Lung (tissue), 17 donors: ENCODE measurements at places on chromosomes 7 and 10. TPM values are rescaled to one million over a fixed set of nuclear protein-coding genes. Genes with fewer than 3 reads are reported as not detected.
A peak's percentile ranks its signal among the peaks of the same experiment; 100 is the strongest.

Gene SLC26A4
- total RNA-seq: 5.1 TPM

- DNase-seq: no peak
- peaks cover 4% of the 10 kb centered on the region for H3K4me1 ChIP-seq
- peaks cover 5% of the 10 kb centered on the region for H3K27me3 ChIP-seq
- no peak overlapping the region for H3K4me3 ChIP-seq
Measured at GRCh38 chr7:1643270-1644092, 26.6 kb upstream of the ELFN1 start.

DNA sequence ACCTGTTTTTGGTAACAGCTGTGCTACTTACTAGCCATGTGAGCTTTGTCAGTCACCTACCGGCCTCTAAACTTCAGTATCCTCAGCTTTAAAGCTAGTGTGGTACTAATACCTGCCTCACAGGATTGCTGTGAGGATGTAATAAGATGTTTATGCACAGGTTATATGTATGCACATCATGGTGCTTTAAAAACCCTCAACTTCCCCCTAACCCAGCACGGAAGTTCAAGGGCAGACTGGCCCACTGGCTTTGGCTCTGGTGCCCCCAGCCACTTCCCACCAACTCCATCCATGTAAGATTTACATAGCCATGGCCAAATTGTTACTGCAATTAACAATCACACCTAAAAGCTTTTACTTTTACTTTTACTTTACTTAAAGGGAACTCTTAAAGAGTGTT is 676.0 kb upstream of the GALNT17 start:
- H3K36me3 ChIP-seq: no peaks in the 10 kb centered on the region
- DNase-seq: no peak

DNA sequence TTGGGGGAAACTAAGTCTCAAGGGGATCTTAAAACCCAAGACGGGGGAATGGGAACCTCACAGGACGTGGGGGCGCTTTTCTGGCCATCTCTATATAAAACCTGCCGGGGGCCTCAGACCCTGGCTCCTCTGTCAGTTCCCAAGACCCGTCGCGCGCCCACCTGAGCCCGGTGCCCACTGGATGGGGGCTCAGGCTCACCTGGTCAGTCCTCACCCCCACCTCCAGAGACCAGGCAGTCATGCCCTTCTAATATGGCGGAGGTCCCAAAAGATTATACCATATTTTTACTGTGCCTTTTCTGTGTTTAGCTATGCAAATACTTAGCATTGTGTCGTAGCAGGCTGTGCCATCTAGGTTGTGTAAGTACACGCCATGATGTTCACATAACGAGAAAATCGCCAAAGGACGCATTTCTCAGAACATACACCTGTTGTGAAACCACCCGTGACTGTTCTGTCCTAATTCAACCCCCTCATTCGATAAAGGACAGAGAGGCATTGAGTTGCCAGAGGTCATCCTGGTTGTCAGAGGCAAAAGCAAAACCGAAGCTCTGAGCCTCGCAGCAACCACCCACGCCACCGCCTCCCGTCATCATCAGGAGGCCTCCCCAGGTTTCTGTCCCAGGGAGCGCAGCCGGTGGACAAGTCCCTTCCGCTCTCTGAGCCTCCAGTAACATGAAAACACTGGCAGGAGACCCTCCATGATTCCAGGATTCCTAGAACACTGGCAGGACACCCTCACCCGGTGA is 28.9 kb downstream of the OAT start:
- no peaks in the 10 kb centered on the region for H3K4me1 ChIP-seq
- no peak for DNase-seq
- no peak overlapping the region for H3K27ac ChIP-seq
- H3K4me3 ChIP-seq: no peak overlapping the region

DNA sequence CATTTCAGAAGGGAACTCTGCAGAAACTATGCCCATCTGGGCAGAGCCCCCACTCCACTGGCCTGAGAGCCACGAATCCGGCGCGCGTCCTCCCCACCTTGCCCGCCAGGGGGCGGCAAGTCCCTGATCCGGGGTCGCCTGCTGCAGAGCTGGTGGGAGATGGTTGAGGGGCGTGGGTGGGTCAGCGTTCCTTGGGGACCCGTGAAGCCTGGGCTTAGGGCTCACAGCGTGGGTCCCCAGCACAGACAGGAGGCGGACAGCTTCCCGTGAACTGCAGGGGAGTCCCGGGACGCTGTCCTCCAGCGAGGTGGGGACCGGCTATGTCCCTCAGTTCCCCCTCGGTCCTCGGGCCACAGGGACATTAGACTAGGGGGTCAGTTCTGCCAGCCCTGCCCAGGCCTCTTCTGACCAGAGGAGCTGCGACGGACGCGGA is 585 bp upstream of the POP7 start:
- H3K36me3 ChIP-seq: no peaks in the 10 kb centered on the region
- H3K27me3 ChIP-seq: no peaks in the 10 kb centered on the region
- peak overlapping the region; percentile 85 for H3K4me3 ChIP-seq
- peak; percentile 84 for DNase-seq

GRCh38 chr7:143393267-143394041 is 12.3 kb downstream of the ZYX start:
- H3K4me3 ChIP-seq: no peak overlapping the region
- peaks cover 32% of the 10 kb centered on the region for H3K4me1 ChIP-seq
- peaks cover 26% of the 10 kb centered on the region for H3K36me3 ChIP-seq
- DNase-seq: peak; percentile 84
- H3K27ac ChIP-seq: no peak overlapping the region

GRCh38 chr7:2202901-2203765 is 29.6 kb downstream of the MAD1L1 start:
- peak; percentile 64 for DNase-seq
- H3K27ac ChIP-seq: no peak overlapping the region
- H3K4me3 ChIP-seq: no peak overlapping the region
- H3K27me3 ChIP-seq: no peaks in the 10 kb centered on the region
- no peaks in the 10 kb centered on the region for H3K36me3 ChIP-seq

DNA sequence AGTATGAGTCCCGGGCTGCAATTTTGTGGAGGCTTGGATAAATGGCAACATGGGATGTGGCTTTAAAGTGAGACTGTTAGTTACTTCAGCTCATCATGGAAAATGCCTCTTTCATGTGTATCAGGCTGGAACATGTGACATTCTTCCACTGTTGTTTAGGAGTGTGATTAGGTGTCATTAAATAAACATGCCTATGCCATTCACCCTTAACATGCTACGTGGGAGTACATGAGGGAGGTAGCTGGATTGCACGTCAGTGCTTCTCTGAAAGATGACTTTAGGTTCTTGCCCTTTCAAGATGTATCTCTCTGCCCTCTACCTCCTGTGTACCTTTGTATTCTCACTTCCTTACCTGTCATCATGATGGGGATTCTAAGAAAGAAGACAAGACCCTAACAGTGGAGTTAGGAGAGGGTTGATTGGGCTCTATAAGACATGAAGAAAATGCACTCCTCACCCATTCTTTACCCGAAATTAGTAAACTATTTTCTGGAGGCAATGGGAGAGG is 8.9 kb downstream of the AKR1E2 start:
- H3K36me3 ChIP-seq: peaks cover 7% of the 10 kb centered on the region
- no peak overlapping the region for H3K4me3 ChIP-seq
- H3K27ac ChIP-seq: no peak overlapping the region
- H3K27me3 ChIP-seq: no peaks in the 10 kb centered on the region
- no peaks in the 10 kb centered on the region for H3K4me1 ChIP-seq
- DNase-seq: no peak

GRCh38 chr10:124035928-124036558 is 57.4 kb downstream of the CHST15 start:
- no peaks in the 10 kb centered on the region for H3K4me1 ChIP-seq
- H3K4me3 ChIP-seq: no peak overlapping the region
- no peaks in the 10 kb centered on the region for H3K36me3 ChIP-seq
- H3K27me3 ChIP-seq: no peaks in the 10 kb centered on the region

Gene CDC123
- total RNA-seq: 44.5 TPM

GRCh38 chr10:34275626-34276130 is 539.4 kb downstream of the PARD3 start:
- H3K36me3 ChIP-seq: no peaks in the 10 kb centered on the region
- no peaks in the 10 kb centered on the region for H3K4me1 ChIP-seq
- no peak overlapping the region for H3K4me3 ChIP-seq
- H3K27ac ChIP-seq: no peak overlapping the region
- H3K27me3 ChIP-seq: no peaks in the 10 kb centered on the region

Gene PPP1R3C
- 88.4 TPM for total RNA-seq

DNA sequence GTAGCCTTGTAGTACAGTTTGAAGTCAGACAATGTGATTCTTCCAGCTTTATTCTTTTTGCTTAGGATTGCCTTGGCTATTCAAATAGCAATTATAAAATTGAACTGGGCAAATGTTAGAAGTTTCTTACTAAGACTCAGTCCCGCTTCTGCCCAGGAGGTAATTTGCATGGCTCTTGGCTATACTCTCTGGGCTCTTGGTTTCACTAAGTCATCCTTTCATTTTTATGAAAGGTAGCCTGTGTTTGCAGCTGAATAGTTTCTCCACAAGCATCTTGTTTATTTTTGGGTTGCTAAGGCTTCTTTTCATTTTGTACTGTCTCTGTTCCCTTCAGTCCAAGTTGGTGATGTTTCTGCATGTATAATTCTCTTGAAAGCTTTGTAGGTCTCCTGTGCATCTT is 340.6 kb downstream of the SH2D4B start:
- H3K4me3 ChIP-seq: no peak overlapping the region
- no peaks in the 10 kb centered on the region for H3K36me3 ChIP-seq
- no peak overlapping the region for H3K27ac ChIP-seq
- no peak for DNase-seq

GRCh38 chr7:120724448-120724847 is 133.5 kb downstream of the TSPAN12 start:
- no peaks in the 10 kb centered on the region for H3K4me1 ChIP-seq
- no peaks in the 10 kb centered on the region for H3K27me3 ChIP-seq
- H3K27ac ChIP-seq: no peak overlapping the region
- no peak overlapping the region for H3K4me3 ChIP-seq
- DNase-seq: no peak

Gene PDE6C
- not detected for total RNA-seq

GRCh38 chr7:8291397-8292141 is 29.6 kb upstream of the ICA1 start:
- no peaks in the 10 kb centered on the region for H3K27me3 ChIP-seq
- H3K27ac ChIP-seq: no peak overlapping the region
- no peak for DNase-seq
- H3K4me1 ChIP-seq: no peaks in the 10 kb centered on the region

- H3K4me3 ChIP-seq: peak overlapping the region; percentile 36
- no peaks in the 10 kb centered on the region for H3K36me3 ChIP-seq
- H3K4me1 ChIP-seq: peaks cover 4% of the 10 kb centered on the region
- peak overlapping the region; percentile 55 for H3K27ac ChIP-seq
- H3K27me3 ChIP-seq: peaks cover 2% of the 10 kb centered on the region
Measured at GRCh38 chr10:8056871-8057331, 2.4 kb downstream of the GATA3 start.

GRCh38 chr7:144786522-144786921 is 49.3 kb downstream of the TPK1 start:
- H3K27ac ChIP-seq: no peak overlapping the region
- no peak for DNase-seq
- no peak overlapping the region for H3K4me3 ChIP-seq
- no peaks in the 10 kb centered on the region for H3K4me1 ChIP-seq

DNA sequence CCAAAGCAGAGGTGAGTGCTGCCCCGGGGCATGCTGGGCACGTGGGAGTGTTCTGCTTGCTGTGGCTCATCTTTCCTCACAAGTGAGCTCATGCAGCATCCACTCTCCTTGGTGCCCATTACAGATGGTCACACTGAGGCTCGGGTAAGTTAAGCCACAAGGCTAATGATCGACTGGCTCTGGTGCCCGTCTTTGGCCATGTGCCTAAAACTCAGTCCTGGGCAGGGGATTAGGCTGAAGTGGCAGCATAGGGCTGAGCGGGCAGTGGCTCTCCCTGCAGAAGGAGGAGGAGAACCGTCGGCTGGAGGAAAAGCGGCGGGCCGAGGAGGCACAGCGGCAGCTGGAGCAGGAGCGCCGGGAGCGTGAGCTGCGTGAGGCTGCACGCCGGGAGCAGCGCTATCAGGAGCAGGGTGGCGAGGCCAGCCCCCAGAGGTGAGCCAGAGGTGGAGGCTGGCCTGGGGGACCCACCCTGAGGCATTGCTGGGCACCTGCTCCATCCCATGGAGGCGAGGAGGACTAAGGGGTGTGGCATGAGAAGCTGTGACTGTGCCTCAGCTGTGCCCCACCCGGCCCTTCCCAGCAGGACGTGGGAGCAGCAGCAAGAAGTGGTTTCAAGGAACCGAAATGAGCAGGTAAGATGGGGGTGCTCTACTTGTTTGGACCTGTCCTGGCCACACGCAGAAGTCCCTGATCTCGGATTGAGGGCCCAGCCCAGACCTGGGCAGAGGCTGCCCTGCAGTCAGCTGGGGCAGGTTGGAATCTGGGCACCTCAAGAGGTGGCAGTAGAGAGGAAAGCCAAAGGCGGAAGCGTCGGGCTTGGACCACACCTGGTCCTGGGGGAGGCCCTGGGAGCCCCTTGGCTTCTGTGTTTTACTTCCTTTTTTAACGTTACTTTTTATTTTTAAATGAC is 7.3 kb downstream of the PGAM2 start:
- H3K4me1 ChIP-seq: no peaks in the 10 kb centered on the region
- H3K36me3 ChIP-seq: peaks cover 47% of the 10 kb centered on the region
- DNase-seq: no peak
- H3K4me3 ChIP-seq: no peak overlapping the region
- H3K27ac ChIP-seq: no peak overlapping the region

DNA sequence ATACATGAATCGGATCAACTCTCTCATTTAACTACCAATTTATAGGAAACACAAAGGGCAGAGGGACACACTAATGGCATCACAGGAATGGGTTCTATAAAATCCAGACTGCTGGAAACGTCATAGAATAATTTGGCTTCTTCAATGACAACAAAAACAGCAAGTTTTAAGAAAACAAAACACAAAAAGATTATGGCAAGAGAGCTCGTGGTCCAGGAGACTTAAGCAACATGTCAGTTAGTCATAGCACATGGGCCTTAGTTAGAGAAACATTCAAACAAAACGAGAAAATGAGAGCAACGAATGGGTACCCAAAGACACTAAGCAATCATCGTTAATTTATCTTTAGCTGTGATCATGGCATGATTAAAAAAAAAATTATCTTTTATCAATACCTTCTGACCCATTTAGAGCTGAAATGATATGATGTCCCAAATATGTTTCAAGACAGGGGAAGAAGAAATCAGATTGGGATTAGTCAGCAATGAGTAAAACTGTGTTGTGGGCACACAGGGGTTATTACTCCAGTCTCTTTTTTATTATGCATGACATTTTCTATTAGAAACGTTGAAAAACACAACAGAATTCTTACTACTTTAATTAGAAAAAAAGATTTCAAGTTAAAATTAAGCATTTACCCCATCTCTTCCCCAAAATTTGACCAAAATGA is 28.3 kb downstream of the NCAPG2 start:
- DNase-seq: no peak
- H3K27me3 ChIP-seq: no peaks in the 10 kb centered on the region
- H3K27ac ChIP-seq: no peak overlapping the region
- H3K4me3 ChIP-seq: no peak overlapping the region
- peaks cover 10% of the 10 kb centered on the region for H3K36me3 ChIP-seq

DNA sequence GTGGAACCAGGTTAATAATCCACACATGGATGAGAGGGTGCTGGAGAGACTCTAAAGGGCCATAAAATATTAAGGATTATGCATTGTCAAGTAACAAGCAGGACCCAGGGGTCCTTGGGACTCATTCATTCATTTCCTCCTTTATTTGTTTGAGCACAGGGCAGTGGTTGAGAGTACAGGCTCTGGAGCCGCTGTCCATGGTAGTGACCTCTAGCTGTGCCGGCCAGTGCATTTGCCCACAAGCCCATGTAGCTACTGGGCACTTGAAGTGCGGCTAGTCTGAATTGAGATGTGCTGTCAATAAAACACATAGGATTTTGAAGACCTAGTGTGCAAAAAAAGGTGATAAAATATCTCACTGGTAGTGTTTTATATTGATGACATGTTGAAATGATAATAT is 137.6 kb downstream of the C10orf105 start:
- H3K4me3 ChIP-seq: no peak overlapping the region
- no peak overlapping the region for H3K27ac ChIP-seq
- H3K36me3 ChIP-seq: no peaks in the 10 kb centered on the region
- no peaks in the 10 kb centered on the region for H3K4me1 ChIP-seq
- peaks cover 3% of the 10 kb centered on the region for H3K27me3 ChIP-seq
- peak; percentile 66 for DNase-seq
